Stimulated activated CD4-positive, alpha-beta T cell treated with anti-CD3 and anti-CD28 coated beads, Interleukin-2, amount 100 ng/mL, for 24 hours (primary cell): ENCODE measurements at places on chromosomes 3 and 15.

DNA sequence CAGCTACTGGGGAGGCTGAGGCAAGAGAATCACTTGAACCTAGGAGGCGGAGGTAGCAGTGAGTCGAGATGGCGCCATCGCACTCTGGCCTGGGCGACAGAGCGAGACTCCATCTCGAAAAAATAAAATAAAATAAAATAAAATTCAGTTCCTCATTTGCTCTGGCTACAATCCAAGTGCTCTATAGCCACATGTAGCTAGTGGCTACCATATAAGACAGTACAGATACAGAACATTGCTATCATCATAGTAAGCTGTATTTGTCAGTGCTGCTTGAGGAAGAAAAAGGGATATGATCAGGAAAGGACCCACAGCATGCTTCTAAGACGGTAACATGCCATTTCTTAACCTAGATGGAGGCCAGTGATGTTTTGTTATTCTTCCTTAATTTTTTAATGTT, 88.7 kb upstream of the CDAN1 start:
- no peak for DNase-seq

DNA sequence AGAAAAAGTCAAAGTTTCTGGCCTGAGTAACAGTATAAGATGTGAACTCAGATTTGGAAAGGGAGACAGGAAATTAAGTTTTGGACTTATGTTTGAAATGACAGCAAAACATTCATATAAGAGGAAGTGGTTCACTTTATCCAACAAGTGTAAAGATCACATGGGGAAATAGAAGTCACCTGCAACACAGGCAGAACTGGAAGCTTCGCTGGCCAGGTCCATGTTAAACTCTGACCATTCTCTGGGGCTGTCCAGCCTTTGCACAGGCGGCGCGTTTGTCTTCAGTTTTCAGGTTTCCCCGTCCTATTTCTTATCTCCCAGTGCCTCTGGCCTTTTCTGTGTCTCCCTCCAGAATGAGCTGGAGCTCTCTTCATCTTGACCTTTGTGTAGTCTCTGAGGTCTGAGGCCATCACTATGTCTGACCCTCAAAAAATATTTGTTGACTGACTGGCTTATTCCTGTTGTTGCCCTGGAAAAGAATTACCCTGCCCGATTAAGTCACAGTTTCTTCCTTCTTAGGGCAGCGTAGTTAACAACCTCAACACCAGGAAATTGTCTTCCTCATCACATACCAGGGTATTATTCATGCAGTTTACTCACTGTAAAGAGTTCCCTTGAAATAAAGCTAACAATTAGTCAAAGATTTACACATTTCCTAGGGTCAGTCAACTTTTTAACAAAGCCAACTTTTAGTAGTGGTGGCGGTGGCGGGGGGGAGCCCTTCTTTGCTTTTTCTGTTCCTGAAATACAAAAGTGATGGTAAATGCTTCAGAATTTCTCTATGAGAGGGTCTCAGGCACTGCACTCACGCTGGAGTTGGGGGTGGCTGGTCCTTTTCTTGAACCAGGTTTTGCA, 959 bp upstream of the RASA2 start:
- DNase-seq, result peak; percentile 39

DNA sequence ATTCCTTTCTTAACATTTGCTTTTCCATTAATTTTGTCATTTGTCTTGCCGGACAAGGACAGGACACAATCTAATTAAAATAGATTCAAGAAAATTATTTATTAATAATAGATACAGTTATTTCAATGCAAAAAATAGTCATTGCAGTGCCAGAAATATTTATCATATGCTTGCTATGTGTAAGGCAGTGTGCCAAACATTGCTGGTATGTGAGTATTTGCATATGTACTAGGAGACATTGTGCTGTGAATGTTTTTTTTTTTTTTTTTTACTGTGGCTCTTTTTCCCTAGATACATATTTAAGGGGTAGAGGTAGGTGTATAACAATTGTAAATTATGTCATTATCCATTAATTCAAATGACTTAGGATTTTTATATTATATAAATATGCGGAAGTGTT, 23.3 kb downstream of the SPRED1 start:
- DNase-seq, result no peak

DNA sequence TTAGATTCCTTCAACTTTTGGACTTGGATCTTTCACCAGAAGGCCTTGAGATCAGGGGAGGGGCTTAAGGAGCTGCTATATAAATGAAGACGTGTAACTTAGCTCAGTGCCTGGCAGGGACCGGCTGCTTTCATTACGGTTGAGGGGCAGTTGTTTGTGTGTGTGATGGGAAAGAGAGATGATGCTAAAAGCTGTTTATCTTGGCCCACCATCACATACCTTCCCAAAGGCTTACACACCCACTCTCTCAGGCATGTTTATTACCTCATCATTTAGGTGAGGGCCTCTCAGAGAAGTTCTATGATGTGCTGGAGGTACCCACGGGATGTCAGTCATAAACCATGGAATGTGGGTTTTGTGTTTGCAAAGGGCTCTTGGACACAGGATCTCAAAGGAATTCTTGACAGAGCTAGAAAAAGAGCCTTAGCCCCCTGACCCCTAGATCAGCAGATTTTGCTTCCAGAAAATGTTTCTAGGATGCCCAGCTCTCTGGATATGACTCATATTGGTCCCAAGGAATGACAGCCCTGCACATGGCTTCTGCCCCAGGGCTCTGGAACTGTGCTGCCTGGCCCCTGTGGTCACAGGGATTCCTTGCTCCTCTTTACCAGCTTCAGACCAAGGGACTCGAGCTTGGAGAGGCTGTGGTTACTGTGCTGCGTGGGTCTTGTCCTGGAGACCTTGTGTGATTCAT, 15.9 kb upstream of the SMAD3 start:
- no peak for DNase-seq

DNA sequence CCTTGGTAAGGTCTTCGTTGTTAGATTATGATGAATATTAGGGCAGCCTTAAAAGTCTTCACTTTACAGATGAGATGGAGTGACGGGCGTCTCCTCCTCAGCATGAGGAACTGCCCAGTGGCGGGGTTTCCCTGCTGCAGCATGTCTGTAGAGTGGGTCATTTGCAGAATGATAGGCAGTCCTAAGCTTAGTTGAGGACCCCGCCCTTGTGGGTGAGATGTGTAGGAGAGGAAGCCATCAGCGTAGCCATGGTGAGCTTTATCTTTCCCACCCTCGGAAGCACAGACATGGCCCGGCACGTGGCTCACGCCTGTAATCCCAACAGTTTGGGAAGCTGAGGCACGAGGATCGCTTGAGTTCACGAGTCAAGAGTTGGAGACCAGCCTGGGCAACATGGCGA, 877 bp downstream of the NIT2 start:
- DNase-seq, result peak; percentile 38

DNA sequence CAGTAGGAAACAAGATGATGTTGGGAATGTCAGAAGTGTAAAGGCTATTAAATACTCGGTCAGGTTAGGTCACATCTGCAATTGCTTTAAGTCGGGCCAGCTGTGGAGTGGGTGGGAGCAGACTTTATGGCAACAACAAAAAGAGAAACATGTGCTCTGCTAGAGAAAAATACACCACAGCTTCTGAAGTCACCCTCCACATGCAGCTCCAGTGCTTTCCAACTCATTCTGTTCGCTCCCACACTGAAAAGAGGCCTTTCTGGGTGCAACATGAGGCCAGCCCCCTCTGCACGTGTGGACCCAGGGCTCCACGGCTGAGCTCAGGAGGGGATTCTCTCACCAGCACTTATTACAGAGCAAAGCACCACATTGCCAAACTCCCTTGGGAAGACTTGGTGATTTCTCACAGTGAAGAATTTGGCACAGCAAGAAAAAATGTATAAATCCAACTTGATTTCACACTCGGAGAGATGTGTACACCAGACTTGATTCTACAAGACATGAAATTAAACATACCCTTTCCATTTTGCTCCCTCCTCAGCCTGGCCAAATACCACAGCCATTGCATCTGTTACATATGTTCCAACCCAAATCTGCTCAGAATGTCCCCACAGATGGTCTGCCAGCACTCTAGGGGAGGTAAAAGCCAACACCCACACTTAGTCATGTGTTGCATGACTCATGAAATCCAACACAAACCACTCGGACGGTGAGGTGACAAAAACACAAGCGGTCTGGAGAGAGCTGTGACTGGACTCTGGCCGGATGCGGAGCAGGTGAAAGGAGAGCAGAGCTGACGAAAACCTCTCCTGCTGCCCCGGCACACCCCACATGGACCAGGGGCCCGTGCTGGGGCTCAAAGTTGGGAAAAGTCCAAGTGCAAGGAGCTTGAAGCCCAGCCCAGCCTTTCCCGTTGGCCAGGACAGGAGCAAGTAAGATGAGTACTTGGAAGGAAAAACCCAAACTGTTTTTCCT, 74.6 kb downstream of the ITGB5 start:
- DNase-seq, result no peak

DNA sequence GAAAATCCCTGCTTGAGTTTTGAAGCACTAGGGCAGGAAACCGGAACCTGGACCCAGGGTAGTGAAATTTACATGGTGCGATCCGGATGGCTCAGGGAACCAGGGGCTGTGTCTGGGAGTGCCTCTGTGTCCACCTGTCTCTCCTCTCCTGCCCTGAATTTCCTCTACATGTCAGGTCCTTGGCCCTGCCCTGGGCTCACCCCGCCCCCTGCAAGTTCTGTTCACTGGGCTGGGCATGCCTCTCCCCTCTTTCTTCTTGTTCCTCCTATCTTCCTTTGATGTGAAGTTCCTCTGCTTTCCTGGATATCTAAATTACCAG, 435.9 kb upstream of the RBMS3 start:
- no peak for DNase-seq

- no peak for DNase-seq
Measured at GRCh38 chr3:64924961-64925360, 237.2 kb upstream of the ADAMTS9 start.
